ENCODE measurements at places on chromosomes 13 and 19.

DNA sequence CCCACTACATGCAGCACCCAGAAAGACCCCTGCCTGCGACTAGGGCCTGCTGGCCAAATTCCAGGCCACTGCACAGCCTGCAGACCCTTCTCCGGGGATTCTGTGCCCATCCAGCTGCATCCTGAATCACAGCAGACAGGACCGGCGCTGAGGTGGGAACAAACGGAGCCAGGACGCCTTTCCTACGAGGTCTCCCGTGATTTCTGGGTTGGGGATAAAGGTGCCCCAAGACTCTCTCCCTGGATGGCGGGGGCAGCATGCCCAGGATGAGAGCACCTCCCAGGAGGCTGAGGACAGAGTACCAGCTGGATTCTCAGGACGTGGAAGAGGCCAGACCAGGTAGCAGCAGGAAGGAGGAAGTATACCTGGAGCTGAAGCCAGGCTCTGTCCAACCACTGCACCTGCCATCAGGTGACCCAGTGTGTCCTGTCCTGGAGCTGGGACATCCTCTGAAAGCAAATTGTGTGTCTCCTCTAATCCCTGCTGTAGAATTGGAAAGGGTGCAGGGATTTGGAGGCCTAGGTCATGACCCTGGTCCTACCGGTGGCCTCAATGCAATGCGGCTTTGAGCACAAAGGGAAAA, 3.4 kb upstream of the FUT5 start:
- DNase-seq = no peak

DNA sequence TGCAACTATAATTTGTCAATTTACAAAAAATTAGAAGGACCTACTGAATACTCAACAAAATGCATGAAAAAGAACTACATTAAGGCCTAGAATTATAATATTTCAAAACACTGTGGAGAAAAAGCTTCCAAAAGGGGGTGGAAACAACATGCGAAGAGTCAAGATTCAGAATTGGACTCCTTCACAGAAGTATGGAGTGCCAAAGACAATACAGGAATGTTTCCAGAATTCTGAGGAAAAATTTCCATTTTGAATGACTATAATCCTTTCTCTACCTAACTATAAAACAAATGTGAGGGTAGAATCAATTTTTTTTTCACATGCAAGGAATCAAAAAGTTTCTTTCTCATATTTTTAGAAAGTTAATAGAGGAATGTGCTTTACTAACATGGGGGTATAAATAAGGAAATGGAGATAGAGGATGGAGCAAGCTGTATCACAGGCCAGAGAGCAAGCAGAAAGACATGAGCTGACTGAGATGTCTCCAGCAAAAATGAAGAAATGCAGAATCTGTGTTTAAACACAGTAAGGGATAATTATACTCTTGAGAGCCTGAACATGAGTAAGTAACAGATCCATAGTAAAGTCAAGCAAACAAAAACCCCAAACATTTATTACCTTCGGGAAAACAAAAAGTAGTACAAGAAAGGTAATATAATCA, 39.5 kb upstream of the SMAD9 start:
- DNase-seq = no peak

DNA sequence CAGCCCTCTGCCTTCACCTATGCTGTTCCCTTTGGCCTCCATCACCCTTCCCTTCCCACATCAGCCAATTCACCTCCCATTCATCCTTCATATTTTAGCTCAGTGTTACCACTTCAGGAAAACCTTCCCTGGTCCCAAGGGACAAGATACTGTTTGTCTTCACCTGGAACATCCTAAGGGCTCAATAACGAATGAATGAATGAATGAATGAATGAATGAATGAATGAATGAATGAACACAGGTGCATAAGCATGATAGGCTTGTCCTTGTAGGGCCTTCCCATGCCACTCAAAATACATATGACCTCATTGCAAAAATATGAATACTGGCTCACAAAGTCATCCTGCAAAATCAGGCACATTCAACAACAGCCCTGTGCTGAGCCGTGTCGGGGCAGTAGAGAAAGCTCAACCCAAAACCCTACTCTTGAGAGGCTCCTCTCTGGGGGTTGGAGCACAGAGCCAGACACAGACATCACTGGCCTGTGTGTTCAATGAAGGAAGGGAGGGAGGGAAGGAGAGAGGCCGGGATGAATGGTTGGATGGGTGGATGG, 33.7 kb upstream of the TPM4 start:
- DNase-seq = no peak

- no peak for DNase-seq
Observed at GRCh38 chr19:30481063-30481462, 108.9 kb downstream of the ZNF536 start.

GRCh38 chr13:107865643-107866031, 349.7 kb downstream of the LIG4 start:
- DNase-seq = no peak

- no peak for DNase-seq
Observed at GRCh38 chr13:33355201-33355895, 69.8 kb upstream of the STARD13 start.

GRCh38 chr13:35501661-35502235, 25.3 kb upstream of the MAB21L1 start:
- no peak for DNase-seq

DNA sequence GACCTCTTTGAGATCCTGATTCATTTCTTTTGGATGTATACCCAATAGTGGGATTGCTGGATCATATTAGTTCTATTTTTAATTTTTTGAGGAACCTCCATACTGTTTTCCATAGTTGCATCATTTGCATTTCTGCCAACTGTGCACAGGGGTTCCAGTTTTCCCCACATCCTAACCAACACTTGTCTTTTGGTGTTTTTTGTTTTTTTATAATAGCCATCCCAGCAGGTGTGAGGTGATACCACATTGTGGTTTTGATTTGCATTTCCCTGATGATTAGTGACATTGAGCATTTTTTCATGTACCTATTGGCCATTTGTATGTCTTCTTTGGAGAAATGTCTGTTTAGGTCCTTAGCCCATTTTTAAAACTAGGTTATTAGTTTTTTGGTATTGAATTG, 18.8 kb upstream of the GPR183 start:
- no peak for DNase-seq

Measured in erythroblast (primary cell).